ENCODE measurements at places on chromosomes 5 and 9.

- no peak for DNase-seq
These were observed 29.3 kb upstream of the CAMK4 start for GRCh38 chr5:111194925-111195324.

GRCh38 chr9:96185518-96186156, 116.3 kb downstream of the HSD17B3 start:
- DNase-seq = no peak

- DNase-seq = no peak
These were observed 54.0 kb downstream of the PCA3 start for GRCh38 chr9:76818271-76818670.

DNA sequence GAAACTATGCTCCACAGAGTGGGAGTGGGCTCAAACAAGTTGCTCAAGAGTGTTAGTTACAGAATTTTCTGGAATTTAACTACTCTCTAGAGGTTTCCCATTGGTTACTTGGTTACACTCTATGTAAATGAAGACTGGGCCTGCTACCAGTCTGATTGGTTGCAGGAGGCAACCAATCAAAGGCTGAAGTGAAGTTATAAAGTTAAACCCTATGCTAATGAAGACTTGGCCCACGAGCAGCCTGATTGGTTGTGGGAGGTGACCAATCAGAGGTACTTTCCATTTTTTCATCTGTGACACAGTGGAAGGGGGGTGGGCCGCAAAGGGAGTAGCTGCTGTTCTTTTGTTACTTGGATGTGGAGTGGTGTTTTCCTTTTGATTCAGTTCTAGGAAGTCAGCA, 69.4 kb downstream of the CACNA1B start:
- DNase-seq = no peak

DNA sequence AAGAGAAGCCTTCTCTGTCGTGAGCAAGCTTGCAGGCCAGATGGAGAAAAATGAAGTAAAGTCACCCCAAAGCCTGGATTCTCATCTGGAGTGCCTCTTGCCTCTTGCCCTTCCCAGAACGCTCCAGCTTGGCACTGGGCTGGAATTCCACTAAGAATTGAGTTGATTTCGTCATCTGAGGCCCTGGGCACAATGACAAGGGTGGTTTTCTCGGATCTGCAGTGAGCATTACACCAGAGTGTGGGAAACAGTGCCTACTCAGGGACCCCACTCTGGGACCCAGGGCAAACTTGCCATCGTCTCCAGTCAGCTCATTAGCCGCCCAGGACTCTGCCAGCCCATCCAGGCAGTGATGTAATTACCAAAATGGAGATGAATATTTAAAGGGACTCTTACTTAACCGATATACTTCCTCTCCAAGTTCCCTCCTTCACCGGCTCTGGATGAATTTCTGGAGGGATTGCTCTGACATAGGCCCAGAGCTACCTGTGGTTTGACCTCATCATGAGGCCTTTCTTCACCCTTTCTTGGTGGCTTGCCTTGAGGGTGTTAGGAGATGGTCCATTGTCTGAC, 44.7 kb upstream of the LCP2 start:
- DNase-seq = no peak

GRCh38 chr5:1874348-1874747, 8.4 kb downstream of the IRX4 start:
- no peak for DNase-seq

DNA sequence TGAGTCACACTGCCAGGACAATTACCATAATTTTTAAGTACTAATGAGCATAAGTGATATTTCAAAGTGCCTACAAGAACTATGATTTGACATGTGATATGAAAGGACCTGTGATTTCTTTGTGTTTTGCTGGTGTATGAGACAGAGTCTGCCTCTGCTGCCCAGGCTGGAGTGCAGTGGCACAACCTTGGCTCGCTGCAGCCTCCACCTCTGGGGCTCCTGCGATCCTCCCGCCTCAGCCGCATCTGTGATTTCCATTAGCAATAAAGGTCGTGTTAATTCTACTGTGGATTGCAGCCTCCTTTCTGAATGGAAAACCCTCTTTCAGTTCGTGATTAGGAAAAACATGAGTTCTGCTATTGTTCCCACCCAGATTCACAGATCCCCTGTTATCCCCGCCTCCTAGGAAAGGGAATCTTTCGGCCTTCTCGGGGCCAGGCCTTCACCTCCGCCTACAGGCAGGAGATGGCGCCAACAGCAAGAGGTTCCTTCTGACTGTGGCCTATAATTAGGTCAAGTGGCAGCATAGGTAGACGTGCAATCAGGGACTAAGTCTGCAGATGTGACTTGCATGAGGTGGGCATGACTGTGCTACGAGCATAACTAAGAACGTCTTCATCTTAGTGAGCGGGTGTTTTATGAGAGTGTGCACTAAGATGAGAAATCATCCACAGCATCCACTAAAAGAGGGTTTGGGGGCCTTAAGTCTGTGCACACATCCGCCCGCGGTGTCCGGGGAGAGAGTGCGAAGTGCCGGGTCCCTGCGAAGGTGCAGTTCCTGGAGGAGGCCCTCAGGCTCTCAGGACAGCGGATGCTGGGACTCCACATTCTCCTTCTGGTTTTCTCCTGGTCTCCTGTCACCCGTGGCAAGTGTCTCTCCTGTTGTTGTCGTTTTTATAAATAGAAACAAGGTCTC, 23.1 kb downstream of the TRIM7 start:
- no peak for DNase-seq
